ENCODE measurements at places on chromosomes 7 and 10.

- no peak for DNase-seq
These were observed 71.6 kb downstream of the NKX6-2 start for GRCh38 chr10:132714096-132714985.

- no peak for DNase-seq
These were observed 7.1 kb downstream of the CPED1 start for GRCh38 chr7:120995654-120996053.

DNA sequence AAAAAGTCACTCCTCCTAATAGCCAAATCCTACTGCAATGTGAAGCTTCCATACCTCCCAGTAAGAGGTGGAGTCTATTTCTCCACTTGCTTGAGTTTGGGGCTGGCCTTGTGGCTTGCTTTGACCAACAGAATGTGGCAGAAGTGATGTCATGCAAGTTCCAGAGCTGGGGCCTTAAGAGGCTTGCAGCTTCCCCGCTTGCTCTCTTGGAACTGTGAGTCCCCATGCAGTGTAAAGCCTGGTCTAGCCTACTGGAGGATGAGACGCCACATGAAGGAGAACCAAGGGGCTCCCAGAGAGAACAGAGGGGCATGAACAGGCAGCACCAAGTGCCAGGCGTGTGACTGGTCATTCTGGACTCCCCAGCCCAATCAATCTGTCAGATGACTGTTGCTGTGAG is 58.6 kb upstream of the OPALIN start:
- DNase-seq: no peak

GRCh38 chr7:19368491-19368925 is 223.3 kb upstream of the FERD3L start:
- DNase-seq: no peak

DNA sequence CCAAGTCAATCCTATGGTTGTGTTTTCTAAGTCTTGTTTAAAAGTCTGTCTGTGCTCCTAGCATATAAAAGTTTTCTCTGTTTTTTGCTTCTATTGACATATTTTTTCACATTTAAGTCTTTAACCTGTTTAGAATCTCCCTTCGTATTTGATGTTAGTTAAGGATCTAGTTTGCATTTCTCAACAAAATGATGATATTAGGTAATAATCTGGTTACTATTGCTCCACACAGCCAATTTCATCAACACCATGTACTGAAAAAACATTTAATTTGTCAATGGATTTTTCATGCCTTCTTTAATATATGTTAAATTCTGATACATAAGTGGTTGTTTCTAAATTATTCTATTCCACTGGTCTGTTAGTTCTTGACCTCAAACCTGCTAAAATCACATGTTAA is 17.5 kb upstream of the TSGA13 start:
- DNase-seq: no peak

GRCh38 chr10:8998751-8999150 is 944.3 kb downstream of the GATA3 start:
- no peak for DNase-seq

DNA sequence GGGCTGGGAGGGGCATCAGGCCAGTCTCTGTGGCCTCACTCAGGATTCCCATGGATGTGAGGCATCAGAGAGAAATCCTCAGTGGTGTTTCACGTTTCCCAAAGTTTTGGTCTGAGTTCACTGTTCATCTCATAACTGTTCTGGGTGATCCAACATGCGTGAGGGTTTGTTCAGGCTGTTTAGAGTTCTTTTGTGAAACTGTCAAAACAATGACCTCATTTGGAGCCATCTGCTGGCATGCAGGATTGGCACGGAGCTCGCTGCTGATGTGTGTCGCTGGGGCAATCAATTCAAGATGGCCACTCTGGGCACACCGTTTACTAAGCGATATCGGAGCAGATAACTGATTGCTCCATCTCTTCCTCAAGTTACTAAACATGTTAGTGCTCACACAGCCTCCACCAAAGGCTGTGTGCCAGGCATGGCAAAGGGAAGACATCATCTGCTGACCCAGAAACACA is 365.6 kb downstream of the WDR11 start:
- no peak for DNase-seq

- no peak for DNase-seq
These were observed 101.5 kb downstream of the RNF216 start for GRCh38 chr7:5679813-5680473.

- DNase-seq: no peak
These were observed 625 bp upstream of the GSTO2 start for GRCh38 chr10:104268405-104268712.

- no peak for DNase-seq
These were observed 72.8 kb upstream of the FAM20C start for GRCh38 chr7:119392-120163.

GRCh38 chr7:54837168-54837567 is 78.2 kb upstream of the SEC61G start:
- DNase-seq: no peak

- DNase-seq: no peak
These were observed 69.3 kb downstream of the ETV1 start for GRCh38 chr7:13920053-13920697.

GRCh38 chr10:84164442-84164841 is 9.2 kb upstream of the GPR15LG start:
- DNase-seq: no peak

GRCh38 chr10:47306387-47307210 is 6.6 kb downstream of the GDF10 start:
- DNase-seq: no peak

- no peak for DNase-seq
These were observed 387 bp downstream of the EPHA1 start for GRCh38 chr7:143408252-143408685.

- no peak for DNase-seq
These were observed 11.8 kb downstream of the OSBPL3 start for GRCh38 chr7:24968165-24968564.

DNA sequence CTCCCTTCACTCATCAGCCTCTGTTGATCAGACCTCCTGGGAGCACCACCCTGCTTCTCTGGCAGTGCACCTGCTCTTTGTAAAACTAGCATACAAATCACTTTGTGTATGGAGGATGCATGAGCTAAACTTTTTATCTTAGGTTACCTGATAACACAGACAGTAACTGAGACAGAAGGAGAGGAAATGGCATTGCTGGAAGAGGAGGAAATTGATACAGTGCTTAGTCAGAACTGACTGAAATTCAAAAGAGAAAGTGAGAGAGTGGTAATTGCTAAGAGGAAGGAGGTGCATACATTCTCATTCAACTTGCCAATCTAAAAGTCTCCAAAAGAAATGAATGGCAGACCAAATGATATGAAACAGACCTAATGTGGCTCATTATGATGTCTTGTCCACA is 1120.7 kb downstream of the GATA3 start:
- DNase-seq: no peak

DNA sequence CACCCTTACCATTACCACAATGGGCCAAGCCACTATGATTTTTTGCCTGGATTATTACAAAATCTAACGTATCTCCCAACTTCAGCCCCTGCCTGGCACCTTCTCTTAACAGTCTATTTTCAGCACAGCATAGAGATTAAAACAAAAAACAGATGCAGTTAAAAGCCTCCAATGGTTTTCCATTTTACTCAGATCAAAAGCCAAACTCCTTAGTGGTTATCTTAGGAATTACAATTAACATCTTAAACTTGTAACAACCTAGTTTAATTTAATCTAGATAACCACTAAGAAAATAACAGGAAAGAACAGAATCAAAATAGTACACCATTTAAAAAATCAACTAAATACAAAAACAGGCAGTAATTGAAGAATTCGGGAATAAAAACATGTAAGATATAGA is 43.5 kb downstream of the DNAJC1 start:
- no peak for DNase-seq

DNA sequence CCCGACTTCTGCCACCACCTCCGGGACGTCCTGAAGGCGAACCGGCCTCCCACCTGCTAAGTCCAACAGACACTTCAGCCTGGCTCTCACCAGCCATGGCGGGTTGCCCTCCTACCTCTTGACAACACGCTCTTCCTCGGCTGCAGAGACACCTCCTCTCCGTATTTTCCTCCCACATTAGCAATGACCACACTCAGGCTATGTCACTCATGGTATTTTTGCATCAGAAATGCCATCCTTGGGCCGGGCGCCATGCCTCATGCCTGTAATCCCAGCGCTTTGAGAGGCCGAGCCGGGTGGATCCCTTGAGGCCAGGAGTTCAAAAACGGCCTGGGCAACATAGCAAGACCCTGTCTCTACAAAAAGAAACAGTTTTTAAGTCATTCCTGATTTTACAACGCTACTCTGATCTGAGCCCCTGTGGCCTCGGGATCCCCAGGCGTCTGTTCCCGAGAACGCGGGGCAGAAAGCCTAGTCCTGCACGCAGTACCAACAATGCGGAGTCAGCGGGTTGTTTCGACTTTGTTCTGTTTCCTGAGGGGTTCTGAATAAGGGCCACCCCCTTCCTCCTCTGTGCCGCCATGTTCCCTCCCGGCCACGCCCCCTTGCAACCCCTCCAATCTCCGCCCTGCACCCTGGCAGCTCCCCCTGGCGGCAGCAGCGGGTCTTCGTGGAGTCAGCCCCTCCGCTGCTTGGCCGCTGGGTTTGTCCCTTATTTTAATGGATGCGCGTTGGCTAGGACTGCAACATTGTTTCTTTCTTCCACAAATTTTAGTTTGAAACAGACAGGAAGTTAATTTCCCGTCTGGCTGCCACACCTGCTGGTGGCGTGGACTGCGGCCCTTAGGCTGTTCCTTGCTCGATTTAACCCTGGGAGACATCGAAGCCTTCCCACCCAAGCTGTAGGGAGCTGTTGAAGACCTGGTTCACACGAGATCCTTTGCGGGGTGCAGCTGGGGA is 9.7 kb upstream of the ZFAND2A start:
- peak; percentile 95 for DNase-seq

DNA sequence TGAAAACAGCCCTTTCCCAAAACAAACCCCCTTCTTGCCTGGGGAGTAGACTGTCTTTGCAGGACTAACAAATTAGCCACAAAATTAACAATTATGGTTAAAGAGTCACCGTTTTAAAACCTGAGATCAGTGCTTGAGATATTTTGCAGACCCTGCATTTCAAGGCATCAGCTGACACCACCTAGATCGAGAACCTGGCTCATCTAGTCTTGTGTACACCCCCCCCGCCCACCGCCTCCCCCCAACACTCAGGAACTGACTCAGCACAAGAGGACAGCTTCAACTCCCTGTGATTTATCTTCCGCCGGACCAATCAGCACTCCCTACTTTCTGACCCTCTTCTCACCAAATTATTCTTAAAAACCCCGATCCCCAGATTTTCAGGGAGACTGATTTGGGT is 737.1 kb downstream of the PHTF2 start:
- no peak for DNase-seq

DNA sequence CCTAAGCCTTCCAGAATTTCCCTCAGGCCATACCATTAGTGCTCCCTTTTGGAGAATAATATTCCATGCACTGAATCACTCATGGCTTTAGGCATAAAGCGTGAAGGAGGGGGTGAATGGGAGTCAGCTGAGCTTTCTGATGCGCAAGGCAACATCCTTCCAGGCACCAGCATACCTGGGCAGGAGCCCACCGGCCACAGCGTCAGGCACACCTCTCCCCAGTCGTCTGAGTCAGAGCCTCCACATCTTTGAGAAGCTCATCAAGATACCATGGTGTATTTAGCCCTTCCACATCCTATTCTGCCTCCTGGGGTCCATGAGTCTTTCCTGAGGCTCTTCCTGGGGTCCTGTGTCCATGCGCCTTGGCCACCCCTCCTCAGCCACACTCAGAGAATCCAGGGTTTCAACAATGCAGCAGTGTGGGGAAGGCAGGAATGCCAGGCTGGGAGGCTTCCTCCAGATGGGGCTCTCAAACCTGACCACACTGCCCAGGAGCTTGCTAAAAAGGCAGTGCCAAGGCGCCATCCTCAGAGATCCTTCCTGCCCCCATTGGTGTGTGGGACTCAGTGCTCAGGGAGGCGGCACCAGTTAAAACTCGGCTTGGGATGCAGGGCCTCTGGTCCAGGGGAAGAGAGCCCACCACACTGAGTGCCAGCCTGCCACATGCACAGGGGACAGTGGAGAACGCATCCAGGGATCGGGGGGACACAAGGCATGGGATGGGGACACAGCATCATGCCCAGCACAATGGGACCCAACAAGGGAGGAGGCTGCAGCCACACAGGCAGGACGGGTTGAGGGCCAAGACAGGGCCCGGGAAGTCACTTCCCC is 31.6 kb downstream of the RASGEF1A start:
- no peak for DNase-seq
